Body of pancreas (tissue), 4 donors: ENCODE measurements at places on chromosomes 3 and 15. TPM values are rescaled to one million over a fixed set of nuclear protein-coding genes. Genes with fewer than 3 reads are reported as not detected.

Gene GRIP2
- total RNA-seq = 0.26 TPM

Gene SLC9C1
- total RNA-seq = not detected

Gene SLC51B
- not detected for total RNA-seq

DNA sequence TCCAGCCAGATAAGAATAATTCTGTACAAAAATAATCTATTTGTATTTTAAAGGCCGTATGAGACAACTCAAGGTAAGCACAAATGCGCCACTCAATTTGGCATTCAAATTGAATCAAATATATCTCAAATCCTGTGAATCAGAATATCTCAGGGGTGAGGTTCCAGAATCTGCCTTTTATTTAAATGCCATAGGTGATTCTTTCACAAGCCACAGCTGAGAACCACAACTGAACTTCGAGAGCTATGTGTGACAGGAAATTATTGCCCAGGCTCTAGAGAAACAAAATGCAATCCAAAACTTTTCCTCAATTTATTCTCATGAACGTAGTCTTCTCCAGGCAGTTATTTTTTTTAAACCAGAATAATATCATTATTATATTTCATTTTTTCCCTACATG, 11.9 kb downstream of the ATP8B4 start:
- no peak for DNase-seq

GRCh38 chr3:105539897-105540296, 173.2 kb downstream of the ALCAM start:
- DNase-seq = no peak

DNA sequence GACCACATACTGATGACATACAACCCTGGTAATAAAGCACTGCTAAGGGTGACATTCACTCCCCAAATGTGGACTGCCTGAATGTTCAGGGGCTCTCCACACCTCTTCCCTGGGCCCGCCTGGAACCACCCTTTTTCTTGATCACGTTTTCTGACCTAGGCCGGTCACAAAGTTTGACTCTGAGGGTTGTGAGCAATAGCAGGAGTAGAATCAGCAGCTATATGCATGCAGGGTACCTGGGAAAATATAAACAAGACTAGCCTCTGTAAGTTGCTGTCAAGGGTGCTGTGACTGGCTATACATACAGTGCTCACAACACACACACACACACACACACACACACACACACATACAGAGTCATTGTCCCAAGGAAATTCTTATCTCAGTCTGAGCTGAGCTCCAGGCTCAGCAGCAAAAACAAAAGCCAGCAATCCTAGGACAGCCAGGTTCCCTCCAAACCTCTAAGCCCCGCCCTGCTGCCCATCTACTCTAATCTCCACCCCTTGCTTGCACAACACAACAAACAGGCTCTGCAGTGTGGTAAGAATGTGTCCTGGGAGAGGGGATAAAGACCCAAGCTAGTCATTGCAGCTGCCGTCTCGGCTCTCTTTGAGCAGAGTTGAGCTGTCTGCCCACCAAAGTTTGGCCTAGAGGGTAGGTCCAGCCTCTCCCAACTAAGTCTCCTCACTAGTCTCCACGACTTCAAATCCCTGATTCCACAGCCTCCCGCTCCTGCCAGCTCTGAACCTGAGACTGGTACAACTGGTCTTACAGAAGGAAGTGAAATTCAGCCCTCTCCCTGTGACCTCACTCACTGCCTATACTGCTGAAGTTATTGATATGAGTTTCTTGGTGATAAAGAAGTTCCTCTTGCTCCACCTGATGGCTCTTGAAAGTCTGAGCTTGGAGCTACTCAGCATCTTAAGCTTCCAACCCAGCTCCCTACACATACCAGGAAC, 2.2 kb downstream of the BMF start:
- peak; percentile 88 for DNase-seq
